ENCODE measurements at places on chromosomes 12 and 14.

GRCh38 chr14:64654246-64654900 lies 49.9 kb upstream of the PLEKHG3 start:
- peak; percentile 93 for DNase-seq

DNA sequence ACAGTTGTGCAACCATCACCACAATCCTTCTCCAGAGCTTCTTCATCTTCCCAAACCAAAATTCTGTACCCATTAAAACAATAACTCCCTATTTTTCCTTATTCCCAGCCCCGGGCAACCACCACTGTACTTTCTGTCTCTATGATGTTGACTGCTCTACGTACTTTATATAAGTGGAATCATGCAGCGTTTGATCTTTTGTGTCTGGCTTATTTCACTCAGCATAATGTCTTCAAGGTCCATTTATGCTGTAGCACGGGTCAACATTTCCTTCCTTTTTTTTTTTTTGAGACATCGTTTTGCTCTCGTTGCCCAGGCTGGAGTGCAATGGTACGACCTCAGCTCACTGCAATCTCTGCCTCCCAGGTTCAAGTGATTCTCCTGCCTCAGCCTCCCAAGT lies 162.7 kb upstream of the GSC start:
- DNase-seq: no peak

DNA sequence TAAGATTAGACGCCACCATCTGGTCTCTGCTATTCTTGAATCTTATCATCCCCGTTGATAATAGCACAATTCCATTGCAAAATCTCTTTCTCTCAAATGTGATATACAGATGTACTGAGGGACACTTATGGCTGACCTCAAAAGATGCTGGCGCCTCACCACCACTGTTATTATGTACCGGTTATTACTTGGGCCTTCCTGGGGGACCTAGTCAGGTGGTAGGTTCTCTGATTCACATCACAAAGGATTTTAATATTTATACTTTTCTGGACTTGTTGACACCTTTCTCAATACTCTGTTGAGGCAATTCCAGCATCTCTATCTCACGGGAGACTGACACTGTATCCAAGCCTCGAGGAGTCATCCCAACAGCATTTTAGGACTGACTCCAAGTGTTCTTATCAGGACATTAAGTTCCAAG lies 21.3 kb upstream of the FAM234B start:
- DNase-seq: no peak

GRCh38 chr12:20800160-20800559 lies 10.3 kb upstream of the SLCO1B3 start:
- DNase-seq: no peak

DNA sequence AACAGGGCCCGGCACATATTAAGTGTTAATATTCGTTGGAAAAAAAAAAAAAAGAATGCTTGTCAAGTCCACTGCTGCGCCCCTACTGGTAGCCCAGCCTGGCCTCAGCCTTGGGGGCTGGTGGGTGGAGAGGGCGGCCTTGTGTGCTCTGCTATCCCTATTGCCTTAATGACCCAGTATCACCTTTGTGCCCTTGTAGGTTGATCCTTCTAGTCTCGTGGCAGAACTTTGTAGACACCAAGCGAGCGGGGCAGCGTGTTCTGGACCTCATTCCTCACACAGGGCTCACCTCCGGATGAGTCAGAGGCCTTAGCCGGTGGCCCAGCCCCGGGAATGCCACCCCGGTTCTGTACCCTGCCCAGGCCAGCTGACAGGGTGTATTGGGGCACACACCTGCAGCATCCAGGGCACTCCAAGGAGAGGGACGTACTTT lies 1.8 kb upstream of the RCOR1 start:
- DNase-seq: peak; percentile 75

- no peak for DNase-seq
These were observed 47.1 kb upstream of the PPP2R5C start for GRCh38 chr14:101714394-101714793.

DNA sequence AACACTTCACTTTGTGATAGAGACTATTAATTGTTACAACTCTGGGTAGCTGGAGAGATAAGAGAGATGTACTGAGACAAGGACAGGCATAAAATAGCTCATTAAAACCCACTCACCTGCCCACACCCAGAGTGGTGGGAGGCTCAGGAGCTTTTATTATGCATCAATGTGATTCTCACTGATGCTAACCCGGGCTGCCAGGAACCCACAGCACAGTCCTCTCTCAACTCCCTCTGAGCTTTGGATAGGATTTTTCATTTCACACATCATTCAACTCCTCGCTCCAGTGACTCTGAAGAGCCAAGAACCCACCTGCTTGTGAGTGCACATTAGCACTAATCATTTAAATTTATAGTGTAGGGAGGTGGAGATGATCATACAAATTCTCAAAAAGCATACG lies 827.9 kb downstream of the FLRT2 start:
- DNase-seq: no peak

DNA sequence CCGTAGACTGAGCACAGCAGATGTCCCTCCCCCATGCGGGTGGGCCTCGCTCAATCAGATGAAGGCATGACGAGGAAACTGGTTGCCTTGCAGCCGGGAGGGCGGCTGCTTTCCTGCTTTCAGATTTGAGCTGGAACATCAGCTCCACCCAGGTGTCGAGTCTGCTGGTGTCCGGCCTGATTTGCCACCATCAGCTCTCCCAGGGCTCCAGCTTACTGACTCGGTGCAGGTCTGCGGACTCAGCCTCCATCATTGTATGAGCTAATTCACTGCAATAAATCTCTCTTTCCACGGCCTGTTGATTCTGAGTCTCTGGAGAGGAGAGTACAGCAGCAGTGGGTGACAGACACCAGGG lies 156.2 kb downstream of the KIF26A start:
- no peak for DNase-seq

GRCh38 chr14:27236601-27237000 lies 638.8 kb upstream of the NOVA1 start:
- DNase-seq: no peak

DNA sequence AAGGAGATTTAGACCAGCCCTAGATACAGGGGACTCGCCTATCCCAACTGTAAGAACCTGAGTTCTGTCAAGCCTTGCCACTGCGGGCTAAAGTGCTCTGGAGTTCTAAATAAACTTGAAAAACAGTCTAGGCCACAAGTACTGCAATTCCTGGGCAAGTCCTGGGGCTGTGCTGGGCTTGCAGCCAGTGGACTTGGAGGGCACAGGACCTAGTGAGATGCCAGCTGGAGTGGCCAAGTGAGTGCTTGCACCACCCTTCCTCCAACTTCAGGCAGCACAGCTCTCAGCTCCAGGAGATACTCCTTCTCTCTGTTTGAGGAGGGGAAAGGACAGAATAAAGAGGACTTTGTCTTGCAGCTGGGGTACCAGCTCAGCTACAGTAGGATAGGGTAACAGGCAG lies 307.6 kb upstream of the FBXO33 start:
- DNase-seq: no peak

GRCh38 chr14:88818018-88818417 lies 6.4 kb upstream of the TTC8 start:
- DNase-seq: no peak

GRCh38 chr12:58678753-58679152 lies 241.6 kb downstream of the LRIG3 start:
- no peak for DNase-seq

DNA sequence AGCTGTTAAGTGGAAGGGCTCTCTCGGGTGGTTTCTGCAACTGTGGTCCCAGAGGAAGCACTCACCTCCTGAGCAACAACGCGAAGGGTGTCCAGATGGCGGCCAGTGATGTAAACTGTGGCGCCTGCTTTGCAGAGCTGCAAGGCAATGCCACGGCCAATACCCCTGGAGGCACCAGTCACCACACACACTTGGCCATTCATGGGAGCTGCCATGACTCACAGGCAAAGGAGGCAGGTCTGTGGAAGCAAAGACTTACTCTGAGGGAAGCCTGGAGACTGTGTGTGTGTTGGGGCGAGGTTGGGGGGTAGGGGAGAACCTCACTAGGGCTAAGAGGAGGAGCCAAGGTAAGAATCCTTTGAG lies 707 bp downstream of the DHRS1 start:
- no peak for DNase-seq

DNA sequence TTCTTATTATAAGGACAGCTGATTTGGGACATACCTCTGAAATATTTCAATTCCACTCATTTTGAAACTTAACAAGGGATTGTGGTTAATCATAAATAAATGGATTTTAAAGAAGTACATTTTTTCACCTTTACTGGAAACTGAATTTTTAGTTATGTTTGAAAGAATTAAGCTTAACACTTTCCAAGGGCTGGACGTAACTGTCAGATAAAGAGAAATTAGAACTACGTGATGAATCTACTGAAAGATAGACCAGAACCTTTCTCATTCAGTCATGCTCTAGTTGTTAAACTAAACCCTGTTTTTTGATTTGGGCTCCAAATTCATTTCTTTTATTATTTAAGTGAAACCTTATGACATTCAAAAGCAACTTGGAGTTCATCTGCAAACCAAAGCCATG lies 1892.1 kb upstream of the SEL1L start:
- DNase-seq: no peak

DNA sequence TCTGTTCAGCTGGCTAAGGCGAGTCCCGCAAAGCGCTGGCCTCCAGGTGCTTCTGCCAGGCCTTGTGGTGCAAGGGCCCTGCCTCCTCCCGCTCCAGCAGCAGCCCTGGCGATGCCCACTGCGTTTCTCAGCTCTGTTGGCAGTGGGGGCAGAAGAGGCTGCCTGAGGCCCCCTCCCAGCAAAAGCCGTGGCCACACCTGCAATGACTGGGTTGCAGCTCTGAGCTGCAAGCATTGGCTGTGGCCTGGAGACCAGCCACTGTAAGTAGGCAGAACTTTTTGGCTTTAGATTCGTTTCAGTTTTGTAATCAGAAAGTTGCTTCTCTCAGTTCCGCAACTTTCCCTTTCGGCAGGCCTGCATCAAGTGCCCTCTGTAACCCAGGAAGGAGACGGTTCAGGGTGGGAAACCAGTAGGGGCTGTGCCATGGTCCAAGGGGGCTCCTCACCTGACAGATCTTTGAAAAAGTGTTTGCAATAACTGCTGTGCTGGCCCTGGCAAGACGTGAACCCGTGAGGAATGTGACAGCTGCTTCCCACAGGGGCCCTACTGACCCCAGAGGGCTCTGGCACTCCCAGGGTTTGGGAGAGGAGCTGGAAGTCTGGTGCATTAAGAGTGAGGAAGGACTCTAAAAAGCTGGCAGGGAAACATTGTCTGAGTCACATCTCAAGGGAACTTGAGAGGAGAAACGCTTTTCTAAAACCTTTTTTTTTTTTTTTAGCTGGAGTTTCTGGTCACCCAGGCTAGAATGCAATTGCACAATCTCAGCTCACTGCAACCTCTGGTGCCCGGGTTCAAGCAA lies 54.5 kb upstream of the MAX start:
- DNase-seq: no peak

DNA sequence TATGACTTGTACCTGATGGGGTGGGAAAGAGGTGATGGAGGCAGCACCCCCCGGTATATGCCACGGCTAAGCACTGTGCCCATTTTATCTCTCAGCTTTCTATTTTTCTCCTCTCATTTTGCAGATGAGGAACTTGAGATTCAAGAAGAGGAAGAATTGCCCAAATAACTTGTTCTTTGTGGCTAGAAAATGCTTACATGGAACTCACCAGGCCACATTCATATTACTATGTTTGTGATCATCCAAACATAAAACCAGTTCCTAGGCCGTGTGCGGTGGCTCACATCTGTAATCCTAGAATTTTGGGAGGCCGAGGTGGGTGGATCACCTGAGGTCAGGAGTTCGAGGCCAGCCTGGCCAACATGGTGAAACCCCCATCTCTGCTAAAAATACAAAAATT lies 14.5 kb upstream of the PSMD9 start:
- DNase-seq: no peak

- DNase-seq: no peak
These were observed 8.0 kb downstream of the ANO6 start for GRCh38 chr12:45223868-45224267.

GRCh38 chr12:132761921-132762583 lies 420 bp upstream of the ANKLE2 start:
- DNase-seq: peak; percentile 92

GRCh38 chr14:84351646-84352045 lies 1178.3 kb upstream of the FLRT2 start:
- no peak for DNase-seq

- no peak for DNase-seq
These were observed 65.8 kb upstream of the COCH start for GRCh38 chr14:30808576-30808975.

GRCh38 chr14:96204151-96205058 lies at the start of gene BDKRB2:
BDKRB2 (plus strand) TSS chr14:96204839; CDS start chr14:96237108, 32,269 bp downstream.
- peak; percentile 67 for DNase-seq

Measured in dermis microvascular lymphatic vessel endothelial cell (primary cell).